ENCODE measurements at places on chromosomes 3 and 15.

GRCh38 chr3:2511356-2511755 lies 412.7 kb downstream of the CNTN4 start:
- no peak for DNase-seq

GRCh38 chr15:95323796-95324195 lies 1006.7 kb upstream of the NR2F2 start:
- DNase-seq: no peak

DNA sequence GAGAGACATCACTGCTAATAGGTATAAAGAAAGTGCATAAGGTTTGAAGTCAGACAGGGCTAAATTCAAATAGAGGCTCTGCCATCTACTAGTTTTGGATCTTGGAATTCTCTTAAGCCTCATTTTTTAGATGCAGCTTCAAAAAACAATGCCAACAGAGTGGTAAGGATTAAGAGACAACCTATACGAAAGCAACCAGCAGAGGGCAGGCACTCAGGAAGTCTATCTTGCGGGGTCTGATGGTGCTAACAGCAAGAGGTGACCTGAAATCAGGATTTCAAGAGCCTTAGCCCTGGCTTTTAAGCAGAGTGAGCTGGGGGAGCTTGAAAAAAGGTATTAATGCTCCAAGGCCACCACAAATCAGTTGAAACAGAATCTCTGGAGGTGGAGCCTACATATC lies 40.7 kb downstream of the LDHAL6B start:
- DNase-seq: peak; percentile 53

DNA sequence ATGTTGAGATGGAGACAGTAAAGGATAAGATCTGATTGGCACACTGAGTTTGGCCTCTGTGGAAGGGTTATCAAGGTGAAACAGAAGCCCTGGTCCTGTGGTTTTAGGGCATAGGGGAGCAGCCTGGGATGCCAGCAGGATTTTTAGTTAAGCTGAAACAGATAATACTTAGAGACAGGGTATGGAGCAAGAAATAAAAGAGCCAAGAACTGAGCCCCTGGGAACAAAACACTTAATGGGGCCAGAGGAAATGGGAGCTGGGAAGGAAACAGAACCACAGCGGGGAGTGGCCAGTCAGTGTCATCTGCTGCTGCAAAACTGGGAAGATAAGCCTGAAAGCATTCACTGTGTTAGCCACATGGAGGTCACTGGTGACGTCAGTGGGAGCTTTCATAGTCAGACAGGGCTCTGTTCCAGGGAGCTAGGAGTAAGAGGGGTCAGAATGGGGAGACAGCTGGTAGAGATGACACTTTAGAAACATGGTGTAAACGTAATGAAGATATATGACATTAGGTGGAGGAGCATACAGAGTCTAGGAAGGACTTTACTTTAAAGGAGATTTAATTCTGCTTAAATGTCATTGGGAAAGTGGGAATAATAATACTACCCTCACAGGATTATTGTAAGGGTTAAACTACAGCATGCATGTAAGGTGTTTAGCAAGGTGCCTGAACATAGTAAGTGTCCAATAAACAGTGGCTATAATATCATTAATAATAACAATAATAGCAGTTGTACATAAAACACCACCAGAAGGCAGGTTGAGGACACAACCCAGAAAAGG lies 172.7 kb upstream of the CTNNB1 start:
- DNase-seq: no peak

GRCh38 chr15:89328398-89329254 lies 6.0 kb downstream of the POLG start:
- no peak for DNase-seq

DNA sequence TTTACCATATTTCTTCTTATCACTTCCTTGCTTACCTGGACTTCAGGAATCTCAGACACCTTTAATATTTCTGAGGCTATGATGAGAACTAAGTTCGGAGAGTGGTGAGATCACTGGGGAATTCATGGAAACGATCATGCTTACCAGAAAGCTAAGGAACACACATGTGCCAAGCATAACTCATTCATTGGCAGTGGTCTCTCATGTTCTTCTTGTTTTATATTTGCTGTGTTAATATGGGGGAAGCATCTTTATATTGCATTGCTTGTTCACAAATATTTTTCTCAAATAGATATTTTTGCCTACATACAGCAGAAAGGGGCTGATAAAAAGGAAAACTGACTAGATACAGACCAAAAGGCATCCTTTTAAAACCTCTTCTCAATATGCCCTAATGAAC lies 55.8 kb downstream of the COL6A6 start:
- no peak for DNase-seq

GRCh38 chr3:129552287-129553050 lies 9.5 kb downstream of the H1-8 start:
- no peak for DNase-seq

DNA sequence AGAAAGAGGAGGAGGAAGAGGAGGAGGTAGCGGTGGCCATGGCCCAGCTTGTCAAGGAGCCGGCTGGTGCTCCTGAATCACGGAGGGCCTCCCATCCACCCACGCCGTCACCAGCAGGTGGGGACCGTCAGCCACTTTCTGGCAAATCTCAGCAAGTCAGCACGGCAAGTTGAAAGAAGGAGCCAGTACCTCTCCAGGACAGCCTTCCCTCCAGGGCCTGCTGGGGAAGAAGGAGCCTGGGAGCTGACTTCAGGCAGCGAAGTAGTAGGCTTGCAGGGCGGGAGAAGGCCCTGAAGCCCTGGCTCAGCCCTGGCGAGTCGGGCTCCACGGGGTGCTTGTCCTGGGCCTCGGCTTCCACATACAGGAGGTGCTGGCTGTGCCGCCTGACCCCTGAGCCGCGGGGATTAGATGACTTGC lies 99.2 kb upstream of the TRPM1 start:
- DNase-seq: peak; percentile 86

DNA sequence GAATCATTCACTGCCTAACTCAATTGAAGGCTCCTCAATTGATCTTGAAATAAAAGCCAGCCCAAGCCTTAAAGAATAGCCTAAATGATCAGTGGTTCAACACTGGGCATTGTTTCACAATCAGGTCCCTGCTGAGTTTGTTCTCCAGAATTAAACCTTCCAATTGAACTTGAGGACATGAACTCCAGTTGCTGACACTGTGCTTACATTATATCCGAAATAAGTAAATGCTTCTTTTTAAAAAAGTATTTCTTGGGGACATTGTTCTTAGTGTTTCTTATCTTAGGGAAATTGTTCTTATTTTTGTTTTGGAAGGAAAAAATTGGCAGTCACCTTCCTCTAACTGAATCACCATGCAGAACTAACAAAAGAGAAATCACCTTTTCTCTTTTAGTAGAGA lies 450.2 kb downstream of the RBMS3 start:
- no peak for DNase-seq

- no peak for DNase-seq
Measured at GRCh38 chr3:122602011-122602710, 24.7 kb downstream of the PARP15 start.

- no peak for DNase-seq
Measured at GRCh38 chr15:98717371-98717770, 69.0 kb downstream of the IGF1R start.

GRCh38 chr3:126826693-126827092 lies 122.7 kb downstream of the CHCHD6 start:
- DNase-seq: no peak

- no peak for DNase-seq
Measured at GRCh38 chr3:154967090-154967489, 113.0 kb upstream of the MME start.

- no peak for DNase-seq
Measured at GRCh38 chr3:193885832-193886231, 250.1 kb upstream of the HES1 start.

DNA sequence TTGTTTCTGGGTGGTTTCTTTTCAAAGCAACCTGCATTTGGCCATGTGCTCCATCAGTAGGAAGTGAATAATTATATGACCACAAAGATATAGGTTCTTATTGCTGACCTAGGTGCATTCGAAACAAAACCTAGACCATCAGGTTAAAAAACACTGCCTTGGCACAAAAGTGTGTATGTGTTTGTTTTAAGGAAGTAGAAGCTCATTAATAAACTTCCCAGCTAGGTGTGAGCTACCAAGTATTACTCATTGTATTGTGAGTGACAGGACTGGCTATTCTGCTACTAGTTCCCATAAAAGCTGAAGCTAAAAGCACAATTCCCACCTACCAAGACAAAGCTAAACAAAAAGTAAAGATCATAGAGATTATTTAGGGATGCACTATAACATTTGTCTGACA lies 168.2 kb downstream of the TP63 start:
- no peak for DNase-seq

DNA sequence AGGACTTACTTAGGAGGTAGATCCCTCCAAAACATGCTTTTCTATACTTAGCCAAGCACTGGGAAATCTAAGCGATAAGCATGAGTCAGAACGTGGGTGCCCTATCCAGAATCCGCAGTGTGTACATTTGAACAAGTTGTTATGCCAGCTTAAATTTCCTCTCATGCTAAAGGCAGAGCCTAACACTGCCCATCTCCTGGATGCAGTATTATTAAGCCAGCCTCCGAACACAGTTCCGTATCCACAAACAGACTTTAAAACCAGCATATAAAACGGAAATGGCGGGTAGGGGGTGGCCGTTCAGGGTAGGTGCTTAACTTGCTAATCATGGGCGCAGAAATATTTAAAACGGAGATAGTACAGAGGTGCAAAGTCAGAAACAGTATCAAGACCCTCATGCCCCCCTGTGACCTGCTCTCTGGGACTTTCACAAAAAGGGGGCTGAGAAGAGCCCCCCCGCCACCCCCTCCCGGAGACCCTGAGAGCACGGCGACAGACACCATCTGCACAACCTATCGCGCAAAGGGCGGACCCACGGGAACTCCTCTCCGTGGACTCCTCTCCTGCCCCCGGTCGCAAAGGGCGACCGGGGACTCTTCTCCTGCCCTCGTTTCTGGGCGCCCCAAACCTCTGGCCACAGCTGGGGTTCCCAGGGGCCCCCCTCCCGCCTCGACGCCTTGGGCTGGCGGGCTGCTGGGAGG lies 889 bp upstream of the LRRIQ4 start:
- peak; percentile 17 for DNase-seq

- peak; percentile 85 for DNase-seq
Measured at GRCh38 chr3:64030741-64031140, 7.4 kb upstream of the PSMD6 start.

DNA sequence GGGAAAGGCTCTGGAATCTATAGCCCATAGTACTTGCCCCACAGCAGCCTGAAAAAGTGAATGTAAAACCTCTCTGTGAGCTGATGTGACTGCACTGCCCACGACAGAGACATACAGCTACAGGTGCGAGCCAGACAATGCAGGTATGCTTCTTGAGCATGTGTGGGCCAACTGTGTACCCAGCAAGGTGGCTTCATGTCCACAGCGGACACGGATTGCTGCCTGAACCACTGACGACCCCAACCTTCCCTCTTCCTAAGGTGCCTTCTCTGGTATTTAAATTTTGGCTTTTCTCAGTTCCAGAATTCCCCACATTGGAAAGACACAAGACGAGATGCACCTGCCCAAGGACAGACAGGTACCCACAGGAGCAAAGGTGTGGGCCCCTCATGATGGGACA lies 65.8 kb downstream of the SCN5A start:
- DNase-seq: no peak

DNA sequence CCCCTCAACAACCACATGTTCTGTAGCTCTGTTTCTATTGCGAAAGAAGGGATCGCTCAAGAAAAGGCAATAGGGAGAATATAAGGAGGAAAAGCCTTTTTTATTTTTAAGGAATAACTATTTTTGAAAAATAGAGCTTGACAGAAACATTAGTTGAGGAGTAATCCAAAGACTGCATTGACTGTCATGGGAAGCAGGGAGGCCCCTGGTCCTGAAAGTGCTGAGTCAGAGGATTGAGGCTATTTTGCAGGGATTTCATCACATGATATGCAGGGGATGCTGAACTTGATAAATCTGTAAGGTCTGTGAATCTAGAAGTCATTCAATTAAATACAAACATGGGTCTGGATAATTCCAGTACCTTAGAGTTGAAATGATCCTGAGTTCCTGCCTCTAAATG lies 92.0 kb downstream of the MTHFS start:
- DNase-seq: no peak

- DNase-seq: no peak
Measured at GRCh38 chr3:127405791-127406190, 117.9 kb upstream of the PRR20G start.

DNA sequence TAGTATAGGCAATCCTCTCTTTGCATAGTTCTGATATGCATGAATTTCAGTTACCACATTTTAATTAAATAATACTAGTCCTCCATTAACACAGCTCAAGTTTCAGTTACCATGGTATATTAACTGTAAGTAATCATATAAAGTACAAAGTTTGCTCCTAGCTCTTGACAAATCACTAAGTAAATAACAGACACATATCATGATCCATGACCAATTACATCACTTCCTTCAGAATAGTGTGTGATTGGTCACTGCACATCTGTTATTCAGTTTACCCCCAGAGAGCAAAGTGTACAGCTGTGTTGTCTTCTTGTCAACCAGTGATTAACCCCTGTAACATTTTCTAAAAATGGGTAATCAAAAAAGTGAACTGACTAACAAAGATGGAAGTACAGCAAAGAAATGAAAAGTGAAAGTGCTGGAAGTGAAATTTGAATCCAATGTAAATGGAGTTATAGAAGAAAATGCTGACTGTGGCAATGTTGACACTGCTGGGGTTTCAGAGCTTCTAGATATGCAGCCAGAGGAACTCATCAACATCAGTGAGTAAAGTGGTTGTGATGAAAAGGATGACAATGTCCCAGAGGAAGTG lies 30.2 kb upstream of the LEKR1 start:
- no peak for DNase-seq

GRCh38 chr3:53673722-53674350 lies 172.4 kb downstream of the CHDH start:
- DNase-seq: no peak

DNA sequence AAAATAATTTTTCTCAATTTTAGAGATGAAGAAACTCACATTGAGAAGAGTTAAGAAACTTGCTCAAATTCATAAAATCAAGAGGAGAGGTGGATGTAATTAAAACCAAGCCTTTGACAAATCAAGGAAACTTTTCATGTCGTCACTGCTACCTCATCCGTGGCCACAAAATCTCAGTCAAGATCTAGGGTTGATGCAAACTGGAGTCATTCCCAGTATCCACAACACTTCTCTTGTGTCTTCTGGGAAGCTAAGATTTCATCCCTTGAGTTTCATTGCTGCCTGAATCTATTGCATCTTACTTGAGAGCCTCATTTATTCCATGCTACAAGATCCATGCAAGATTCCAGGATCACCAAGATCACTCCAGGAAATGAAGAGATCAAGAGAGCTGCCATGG lies 5.4 kb upstream of the FBN1 start:
- DNase-seq: no peak

DNA sequence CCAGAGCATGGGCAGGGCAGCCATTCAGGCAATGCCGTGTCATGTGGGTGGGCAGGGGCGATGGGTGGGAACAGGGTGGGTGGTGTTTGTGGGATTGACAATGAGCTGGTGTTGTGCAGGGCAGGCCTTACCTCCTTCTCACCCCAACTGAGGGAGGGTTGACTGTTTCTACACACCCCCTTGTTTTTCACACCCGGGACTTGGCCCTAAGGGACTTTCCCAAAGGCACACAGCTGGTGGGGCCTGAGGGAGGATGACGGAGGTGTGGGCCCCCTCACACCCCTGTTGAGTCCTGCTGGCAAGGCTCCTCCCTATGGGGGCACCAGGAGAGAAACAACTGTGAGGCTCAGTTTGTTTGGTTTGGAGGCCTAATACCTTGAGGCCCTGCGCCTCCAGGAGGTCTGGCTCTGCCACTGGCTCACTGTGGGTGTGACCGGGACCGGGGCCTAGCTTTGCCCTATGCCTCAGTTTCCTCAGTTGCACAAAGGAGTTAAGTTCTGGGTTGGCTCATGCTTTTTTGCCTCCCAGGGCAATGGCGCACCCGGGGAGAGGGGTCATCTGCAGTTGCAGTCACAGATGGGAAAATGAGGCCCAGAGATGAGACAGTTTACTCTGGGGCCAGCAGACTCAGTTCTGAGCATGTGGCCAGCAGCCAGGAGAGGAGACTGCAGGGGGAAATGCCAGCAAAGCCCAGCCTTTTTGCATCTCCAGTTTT lies 5.1 kb upstream of the DNAH1 start:
- DNase-seq: peak; percentile 5
